Amniotic stem cell (primary cell): ENCODE measurements at places on chromosomes 1 and 21.

GRCh38 chr1:87973896-87974295 lies 645.2 kb downstream of the LMO4 start:
- no peak for DNase-seq

DNA sequence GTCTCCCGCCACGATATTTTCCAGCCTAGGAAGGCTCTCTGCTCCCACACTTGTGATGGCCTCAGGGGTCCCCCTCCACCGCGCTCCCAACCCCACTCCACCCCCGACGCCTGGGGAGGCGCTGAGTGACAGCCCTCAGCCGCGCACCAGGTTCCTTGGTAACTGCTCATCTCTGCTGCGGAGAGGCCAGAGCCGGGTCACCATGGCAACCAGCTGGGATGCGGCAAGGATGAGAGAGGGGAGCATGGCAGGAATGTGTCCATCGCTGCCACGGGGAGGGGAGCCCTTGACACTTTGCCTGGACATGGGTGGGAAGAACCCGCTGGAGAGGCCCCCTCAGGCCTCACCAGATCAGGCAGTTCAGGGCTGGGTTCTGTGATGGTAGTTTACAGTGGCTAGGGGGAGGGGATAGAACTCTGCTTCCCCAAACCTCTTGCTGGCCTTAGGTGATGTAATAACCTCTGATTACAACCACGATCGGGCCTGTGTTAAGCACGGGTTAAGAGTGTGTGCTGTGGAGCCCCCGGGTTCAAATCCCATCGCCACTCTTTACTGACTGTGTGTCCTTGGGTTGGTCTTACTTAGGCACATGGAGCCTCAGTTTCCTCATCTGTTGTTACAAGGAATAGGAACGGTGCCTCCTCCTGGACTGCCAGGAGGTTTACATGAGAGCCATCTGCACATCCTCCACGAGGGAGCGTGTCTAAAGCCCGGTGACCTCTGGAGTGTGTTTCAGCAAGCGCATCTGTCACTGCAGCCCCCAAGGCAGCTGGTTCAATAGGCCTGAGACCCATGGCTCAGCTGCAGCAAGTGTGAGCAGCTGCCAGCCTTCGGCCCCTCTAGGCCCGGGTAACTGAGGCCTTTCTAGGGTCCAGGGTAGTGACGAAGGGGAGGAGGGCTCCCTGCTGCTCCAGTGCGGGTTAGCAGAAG lies 6.3 kb downstream of the KIF17 start:
- DNase-seq: no peak

- DNase-seq: no peak
Measured at GRCh38 chr1:164753521-164754077, 194.6 kb downstream of the PBX1 start.

GRCh38 chr21:36738489-36739126 lies 39.7 kb downstream of the SIM2 start:
- DNase-seq: no peak

DNA sequence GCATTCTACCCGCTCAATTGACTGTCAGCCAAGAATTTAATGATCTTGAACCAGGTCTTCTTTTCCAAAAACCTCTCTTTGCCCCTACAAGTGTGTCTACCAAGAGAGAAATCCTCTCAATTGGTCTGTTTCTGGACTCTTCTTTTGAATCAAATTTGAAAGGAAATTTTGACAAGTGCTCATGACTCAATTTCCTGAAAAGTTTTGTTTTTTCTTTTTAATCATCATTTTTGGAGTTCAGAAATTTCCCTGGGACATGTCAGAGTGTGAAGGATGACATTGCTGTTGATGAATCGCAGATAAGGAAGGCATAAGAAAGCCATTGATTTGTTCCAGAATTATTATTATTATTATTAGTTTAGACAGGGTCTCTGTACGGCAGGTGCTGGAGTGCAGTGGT lies 88.2 kb upstream of the AKT3 start:
- no peak for DNase-seq

DNA sequence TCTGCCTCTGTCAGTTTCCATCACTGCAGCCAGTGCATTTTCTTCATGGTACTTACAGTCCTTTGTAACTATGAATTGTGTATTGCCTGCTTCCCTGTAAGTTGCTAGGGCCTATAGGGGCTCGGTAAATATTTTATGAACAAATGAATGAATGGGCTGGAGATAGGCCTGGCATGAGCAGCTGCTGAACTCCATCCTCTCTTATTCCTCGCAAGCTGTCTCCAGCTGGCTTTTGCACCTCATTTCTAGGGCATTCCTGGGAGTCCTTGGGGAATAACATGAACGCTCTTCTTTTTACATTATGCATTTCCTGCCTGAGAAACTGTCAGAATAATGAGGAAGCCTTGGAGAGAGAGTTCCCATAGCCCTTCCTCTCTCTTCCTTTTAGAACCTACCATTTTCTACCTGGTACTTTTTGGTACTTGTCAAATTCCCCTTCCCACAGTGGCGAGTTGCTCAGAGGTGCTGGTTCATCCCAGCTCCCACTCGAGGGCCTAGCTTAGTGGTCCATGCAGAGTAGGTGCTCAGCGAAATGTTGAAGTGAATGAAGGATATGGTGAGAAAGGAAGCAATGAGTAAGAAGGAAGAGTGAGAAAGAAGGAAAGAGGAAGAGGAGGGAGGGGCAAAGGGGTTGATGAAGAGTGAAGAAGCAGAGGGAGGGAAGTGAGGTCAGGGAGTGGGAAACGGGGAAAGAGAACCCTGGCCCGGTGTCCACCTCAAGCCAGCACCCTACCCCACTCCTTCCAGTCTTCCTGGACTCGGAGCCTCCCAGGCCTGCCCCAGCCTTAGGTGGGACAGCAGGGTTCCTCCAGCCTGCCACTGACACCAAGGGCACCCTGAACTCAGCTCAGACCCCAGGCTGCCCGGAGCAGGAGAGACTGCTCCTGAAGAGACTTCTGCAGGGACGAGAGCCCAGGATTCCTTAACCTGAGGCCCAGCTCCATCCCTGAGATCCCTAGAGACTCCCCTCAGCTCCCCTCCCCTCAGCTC lies 29.6 kb downstream of the KCNC4 start:
- no peak for DNase-seq

DNA sequence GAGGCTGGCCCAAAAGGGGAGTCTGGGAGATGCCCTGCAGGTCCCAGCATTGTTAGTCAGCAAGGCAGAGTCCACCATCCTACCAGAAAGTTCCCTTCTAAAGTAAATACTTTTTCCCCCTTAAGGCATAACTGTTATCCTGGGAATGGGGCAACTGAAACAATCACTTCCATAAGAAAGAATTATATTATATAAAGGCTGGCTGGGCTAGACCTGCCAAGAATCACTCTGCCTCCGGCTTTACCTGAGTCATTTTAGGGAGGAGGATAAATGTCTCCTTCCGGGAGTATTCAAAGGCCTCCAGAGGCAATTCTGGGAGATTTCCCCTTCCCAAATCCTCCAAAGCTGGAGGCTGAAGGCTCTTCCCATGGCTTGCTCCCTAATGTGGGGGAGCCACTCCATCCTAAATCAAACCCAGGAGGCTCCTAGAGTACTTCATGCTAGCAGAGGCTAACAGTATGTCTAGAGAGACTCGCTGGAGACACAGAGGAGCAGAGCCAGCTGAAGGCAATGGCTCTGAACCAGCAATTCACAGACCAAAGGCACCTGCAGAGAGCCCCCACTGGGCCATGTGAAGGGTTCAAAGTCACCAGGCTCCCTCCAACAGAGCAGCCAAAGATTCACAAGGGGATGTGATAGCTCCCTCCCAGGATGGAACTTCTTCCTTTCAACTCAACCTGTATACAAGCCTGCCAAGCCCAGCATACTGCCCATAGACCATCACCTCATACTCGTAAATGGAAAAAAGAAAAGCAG lies 116.0 kb downstream of the ASTN1 start:
- no peak for DNase-seq

DNA sequence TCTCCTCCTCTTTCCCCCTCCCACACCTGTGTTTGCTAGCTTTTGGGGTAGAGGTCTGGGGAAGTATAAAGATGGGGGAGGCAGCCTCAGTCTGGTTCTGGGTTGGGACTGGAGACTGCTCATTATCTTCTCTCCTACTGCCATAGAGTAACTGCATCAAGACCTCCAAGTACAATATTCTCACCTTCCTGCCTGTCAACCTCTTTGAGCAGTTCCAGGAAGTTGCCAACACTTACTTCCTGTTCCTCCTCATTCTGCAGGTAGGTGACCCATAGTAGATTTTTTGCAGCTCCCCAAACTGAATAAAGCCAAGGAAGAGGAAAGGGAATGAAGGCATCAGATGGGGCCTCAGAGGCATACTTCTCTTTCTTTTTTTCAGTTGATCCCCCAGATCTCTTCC lies 5.3 kb downstream of the ATP8B2 start:
- no peak for DNase-seq

DNA sequence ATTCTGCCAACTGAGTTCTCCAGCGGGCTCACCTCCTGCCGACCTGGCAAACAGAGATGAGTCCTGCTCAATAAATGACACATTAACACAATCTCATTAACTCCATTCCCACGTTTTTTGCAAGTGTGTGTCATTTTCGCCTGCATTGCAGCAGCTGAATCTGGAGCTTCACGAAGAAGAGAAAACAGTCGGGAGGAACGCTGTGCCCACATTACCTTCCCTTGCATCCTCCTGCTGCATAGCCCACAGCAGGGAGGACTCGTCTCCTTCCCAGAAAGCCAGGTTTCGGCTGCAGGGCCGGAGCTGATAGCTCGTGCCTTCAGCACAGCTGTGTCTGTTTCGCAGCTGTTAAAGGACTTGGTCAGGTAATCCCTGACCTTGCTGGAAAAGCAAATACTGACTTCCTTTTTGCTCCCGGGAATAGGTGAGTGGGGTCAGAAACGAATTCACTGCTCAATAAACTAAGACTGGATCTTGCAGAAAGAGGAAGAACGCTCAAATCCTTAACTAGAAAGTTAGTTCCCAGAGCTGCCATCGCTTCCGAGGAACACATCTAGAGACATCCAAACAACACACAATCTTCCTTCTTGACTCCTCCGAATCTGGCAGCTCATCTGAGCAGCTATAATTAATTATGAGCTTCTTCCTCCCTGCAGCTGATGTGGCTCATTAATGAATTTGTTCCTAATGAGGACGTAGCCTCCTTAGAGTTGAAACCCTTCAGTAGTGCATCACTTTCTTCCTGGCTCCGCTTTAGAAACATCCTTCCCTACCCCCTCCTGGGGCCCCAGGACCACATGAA lies 33.0 kb downstream of the KANK4 start:
- no peak for DNase-seq

DNA sequence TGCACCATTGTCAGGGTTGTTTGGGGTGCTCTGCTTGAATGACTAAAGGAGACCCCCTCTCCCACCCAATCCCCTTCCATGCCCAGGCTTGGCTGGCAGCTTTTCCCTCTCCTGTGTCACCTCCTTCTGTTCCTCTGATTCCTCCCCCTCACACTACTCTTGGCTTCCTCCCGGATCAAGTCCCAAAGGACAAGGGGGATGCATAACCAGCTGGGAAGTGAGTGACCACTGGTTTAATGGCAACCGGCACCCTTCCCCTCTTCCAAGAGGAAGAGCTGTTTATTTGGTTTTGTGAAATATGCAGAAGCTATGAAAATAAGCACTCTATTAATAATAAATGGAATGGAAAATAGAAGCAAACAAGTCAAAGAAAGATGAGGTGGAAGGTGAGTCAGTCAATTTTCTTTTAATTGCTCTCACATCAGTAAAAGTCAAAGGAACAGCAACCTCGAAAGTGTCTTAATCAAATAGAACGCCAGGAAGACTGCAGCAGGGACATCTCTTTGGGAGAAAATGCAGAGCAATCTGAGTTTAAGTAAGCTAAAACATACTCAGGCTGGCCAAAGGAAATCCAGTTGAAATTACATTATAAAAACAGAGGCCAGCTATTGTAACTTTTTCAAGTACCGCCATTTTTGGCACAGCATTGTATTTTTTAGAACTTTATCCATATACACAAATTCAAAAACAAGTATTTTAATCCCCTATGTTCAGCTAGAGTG lies 322.5 kb downstream of the SIPA1L2 start:
- DNase-seq: no peak

- DNase-seq: no peak
Measured at GRCh38 chr21:42403611-42404231, at the start of gene UBASH3A. TSS of gene UBASH3A (plus strand) at chr21:42403902. CDS start at chr21:42403946, 44 bp downstream.

GRCh38 chr1:162736633-162737067 lies 53.9 kb upstream of the HSD17B7 start:
- DNase-seq: no peak

GRCh38 chr1:53902235-53903138 lies 8.5 kb downstream of the DIO1 start:
- no peak for DNase-seq

GRCh38 chr1:242133796-242134195 lies 134.9 kb upstream of the MAP1LC3C start:
- no peak for DNase-seq

GRCh38 chr1:165376041-165376810 lies 19.7 kb upstream of the LMX1A start:
- no peak for DNase-seq

DNA sequence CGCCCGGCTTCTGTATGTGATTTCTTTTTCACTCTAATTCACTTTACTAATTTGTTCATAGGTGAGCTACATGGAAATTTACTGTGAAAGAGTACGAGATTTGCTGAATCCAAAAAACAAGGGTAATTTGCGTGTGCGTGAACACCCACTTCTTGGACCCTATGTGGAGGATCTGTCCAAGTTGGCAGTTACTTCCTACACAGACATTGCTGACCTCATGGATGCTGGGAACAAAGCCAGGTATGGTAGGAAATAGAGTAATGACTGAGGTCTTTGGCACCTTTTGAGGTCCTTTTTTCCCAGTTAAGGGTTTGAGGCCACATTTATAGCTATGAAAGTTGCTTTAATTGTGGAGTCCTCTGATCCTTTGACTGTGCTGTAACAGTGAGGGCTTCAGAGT lies 56.9 kb downstream of the KIF1B start:
- DNase-seq: no peak

DNA sequence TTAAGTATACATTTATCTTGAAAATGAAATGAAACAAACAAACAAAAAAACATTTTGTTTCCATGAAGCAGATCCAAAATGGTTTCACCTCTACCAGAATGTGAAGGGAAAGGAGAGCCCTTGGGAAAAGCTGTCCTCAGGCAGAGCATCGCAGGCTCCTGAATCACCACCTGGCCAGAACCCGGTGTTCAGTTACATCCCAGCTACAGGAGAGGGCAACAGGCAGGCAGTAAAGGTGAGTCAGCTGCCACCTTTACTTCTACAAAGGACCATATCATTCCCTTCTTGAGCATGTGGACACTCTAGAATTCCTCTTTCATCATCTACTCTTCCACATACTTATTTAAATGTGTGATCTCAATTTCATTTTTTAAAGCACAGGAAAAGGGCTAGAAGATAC lies 151.2 kb downstream of the PIGK start:
- no peak for DNase-seq

DNA sequence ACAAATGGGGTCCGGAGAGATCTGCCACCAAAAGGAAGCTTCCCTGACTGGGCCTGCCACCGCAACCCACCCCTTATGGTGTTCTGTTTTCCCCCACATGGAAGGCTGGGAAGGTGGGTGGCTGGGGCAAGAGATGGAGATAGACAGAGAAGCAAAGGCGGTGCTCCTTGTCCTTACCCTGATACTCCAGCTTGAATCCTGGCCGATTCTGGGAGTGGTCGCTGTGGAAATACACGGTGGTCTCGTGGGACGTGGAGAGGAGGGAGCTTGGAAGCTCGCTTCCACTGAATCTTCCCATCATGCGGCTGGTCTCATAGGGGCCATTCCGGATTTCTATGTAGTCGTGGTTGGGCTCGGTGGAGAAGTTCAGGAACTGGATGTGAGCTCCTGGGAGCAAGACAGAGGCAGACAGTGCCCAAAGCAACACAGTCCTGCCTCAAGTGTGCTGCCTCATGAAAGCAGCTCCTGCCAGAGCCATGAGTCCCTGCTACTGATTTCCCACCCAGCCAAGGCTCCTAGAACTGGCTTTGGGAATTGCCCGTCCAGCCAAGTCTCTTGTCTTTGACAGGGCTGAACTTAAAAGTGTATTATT lies 138.5 kb downstream of the ZSCAN20 start:
- DNase-seq: no peak

- DNase-seq: no peak
Measured at GRCh38 chr1:28296401-28297261, 32.2 kb upstream of the MED18 start.
